Anterior cingulate cortex (tissue), 58 donors: ENCODE measurements at places on chromosomes 4 and X.
A peak's percentile ranks its signal among the peaks of the same experiment; 100 is the strongest.

DNA sequence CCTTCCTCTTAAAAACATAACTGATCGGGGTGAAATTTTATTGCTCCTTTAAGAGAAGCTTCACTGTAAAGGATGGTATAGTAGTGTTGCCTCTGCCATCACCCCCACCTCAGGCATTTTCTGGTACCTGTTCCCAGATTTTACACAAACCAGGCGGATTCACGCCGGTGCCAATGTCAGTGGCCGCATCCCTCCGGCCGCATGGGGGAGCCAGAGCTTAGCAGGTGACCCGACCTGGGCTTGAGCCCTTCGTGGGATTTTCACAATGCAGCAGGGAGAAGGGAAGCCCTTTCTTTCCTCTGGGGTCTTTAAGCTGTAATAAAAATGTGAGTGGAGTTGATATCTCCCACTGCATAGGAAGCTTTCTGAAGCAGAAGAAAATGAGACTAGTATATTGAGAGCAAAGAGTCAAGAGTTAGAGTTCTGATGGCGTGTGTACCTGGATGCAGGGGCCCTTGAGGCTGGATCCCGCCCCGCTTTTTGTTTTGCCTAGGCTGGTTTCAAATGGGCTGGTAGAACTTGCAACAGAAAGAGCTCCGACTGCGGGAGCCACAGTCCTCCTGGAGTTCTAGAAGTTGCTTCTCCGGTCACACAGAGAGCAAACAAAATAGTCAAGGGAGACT lies 59.4 kb downstream of the POLR2B start:
- peak; percentile 11 for DNase-seq

GRCh38 chr4:111283066-111283677 lies 660.3 kb upstream of the PITX2 start:
- DNase-seq = no peak

DNA sequence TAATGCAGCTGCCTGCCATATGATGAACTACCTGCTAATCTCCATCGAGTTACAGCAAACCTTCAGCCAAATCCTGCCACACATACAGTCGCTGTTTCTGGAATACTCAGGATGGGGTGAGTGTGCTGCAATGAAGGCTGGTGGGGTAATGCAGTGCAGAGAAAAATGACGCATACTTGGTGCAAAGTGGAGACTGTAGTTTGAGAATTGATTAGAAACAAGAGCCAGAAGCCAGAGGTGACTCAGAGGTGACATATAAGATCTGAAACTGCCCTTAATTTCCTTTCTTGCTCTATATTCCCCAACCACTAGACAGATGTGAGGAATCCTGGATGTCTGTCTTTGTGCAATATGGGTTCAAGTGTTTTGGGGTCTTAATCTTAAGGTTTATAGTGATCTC lies 22.0 kb downstream of the C4orf54 start:
- no peak for DNase-seq

GRCh38 chrX:114611018-114611619 lies 27.2 kb downstream of the HTR2C start:
- no peak for DNase-seq

DNA sequence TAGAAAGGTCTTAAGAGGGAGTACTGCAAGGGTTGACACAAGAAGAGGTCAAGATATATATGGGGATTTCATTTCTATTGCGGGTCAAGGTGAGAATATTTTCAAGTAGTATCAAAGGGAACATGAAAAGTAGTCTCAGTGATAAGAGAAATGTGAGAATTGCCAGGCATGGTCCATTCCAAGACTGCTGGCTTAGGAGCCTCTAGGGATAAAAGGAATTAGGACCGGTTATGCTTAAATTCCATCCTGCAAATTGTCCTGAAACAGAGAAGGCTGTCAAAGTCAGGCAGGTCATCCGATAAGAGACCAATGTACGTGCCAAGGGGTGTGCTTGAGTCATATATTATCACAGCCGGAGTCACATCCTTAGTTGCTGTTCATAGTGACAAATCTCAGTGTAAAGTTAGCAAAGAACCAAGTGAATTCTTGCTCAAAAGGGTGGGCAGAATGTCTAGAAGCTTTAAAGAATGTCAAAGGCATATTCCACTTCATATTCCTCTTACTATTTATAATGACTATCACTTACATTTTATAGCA lies 133.6 kb downstream of the CBLL2 start:
- no peak for DNase-seq

GRCh38 chr4:112516471-112517066 lies 589 bp upstream of the NEUROG2 start:
- no peak for DNase-seq

DNA sequence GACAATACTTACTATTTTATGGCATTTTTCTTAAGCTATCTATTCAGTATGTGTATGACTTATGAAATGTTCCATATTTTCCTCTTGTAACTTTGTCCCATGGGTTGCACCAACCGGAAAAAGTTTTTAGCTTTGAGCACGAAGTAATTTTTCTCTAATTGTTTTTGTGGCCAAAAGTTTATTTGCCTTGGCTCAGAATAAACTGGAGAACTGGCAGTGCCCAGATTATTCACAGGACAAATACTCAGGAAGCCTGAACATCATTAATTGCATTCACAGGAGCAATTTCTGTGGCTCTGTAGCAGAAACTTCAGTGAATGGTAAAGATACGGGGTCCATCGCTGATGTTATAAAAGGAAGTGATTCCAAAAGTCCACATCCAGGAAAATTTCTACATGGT lies 184.5 kb downstream of the ARHGAP10 start:
- no peak for DNase-seq

GRCh38 chrX:99308302-99308701 lies 1101.8 kb downstream of the PCDH19 start:
- no peak for DNase-seq

- no peak for DNase-seq
These were observed 653.6 kb upstream of the NR3C2 start for GRCh38 chr4:149095811-149096210.

DNA sequence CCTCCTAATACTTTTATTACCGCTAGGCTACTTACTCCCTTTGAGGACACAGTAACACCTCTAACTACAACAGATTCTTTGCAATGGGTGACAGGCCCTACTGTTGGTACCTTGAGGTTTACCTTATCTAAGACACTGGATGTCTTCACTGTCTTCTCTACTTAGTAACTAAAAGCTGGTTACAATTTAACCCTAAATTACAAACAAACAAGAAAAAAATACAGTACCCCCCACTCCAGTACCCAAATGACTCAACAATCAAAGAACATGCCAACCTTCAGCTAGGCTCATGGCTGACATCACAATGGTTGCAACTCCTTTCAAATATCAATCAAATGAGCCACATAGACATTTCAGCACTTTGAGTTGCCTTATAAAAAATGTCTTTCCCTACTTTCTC lies 198.0 kb downstream of the GUCY2F start:
- no peak for DNase-seq

DNA sequence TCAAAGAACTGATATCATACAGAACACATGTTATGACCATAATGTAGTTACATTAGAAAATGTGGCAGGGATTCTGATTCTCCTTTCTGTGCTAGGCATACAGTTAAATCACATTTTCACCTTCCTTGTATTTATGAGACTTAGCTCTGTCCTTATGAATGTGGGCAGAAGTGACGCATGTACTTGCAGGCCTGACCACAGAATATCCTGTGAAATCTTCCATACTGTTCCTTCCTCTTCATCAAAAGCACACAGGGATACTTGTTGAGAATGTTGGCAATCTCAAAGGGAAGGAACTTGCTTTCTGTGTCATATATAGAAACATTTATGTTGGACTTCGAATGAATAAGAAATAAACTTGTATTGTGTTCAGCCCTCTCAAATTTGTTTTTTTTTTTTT lies 17.2 kb upstream of the MYOZ2 start:
- DNase-seq = no peak

- DNase-seq = no peak
These were observed 622.1 kb downstream of the SPRY1 start for GRCh38 chr4:124018383-124019317.

DNA sequence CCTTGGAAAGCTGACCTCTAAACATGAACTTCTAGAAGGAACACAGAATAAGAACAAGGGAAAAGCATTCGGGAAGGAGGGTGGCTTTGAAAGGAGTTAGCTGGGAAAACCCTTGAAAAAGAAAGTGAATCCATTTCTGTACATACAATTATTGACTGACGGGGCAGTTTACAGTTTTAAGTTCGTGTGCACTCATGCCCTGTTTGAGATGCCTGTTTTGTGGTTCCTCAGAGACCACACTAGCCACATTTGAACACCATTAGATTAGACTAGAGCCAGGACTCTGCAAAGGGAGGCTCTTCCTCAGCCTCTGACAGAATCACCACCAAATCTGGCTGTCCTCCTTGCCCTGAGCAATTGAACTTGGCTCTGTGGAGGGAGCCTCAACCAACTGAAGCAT lies 158.3 kb downstream of the PALLD start:
- no peak for DNase-seq

DNA sequence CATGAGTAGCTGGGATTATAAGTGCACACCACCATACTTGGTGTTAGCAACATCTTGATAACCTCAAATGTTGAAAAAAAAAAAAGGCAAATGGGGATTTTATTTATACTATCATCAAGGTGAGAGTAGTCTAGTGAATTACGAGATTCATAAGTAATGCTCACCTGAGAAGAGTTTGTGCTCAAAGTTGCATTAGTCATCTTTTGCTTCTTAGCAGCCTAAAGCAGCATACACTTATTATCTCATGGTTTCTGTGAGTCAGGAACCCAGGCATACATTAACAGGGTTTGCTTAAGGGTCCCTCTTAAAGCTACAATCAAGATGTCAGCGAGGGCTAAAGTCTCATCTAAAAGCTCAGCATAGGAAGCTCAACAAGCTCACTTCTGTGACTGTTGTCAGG lies 8.2 kb upstream of the EXOSC9 start:
- no peak for DNase-seq

GRCh38 chrX:19875050-19875431 lies 12.4 kb downstream of the SH3KBP1 start:
- DNase-seq = no peak

DNA sequence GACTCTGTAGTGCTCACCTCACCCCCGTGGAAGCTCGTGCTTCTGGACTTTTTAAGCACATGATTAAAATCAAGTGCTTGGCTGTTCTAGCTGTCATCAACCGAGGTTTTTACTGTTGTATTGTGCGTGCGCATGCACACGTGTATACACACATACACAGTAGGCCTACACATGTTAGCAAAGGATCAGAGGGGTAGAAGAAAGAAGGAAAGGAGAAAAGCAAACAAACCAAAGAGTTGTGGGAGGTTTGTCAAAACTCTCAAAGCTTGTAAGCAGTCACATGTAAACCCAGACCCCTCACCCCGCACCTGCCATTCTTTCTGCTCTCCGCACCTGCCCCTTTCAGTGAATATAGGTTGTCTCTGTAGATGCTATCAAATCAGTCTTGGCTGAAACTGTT lies 311.8 kb downstream of the HS3ST1 start:
- DNase-seq = no peak

DNA sequence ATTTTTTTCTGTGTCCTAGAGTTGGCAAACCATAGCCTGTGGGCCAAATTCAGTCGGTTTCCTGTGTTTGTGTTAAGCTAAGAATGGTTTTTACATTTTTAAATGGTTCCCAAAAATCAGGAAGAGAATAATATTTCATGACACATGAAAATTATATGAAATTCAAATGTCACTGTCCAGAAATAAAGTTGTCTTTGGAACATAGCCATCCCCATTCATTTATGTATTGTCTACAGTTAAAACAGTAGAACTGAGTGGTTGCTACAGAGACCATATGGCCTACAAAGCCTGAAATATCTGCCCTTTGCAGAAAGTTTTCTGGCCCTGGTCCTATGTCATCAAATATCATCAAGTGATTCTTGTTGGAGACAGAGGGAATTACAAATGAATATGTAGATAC lies 15.5 kb downstream of the FRMPD4 start:
- DNase-seq = no peak

DNA sequence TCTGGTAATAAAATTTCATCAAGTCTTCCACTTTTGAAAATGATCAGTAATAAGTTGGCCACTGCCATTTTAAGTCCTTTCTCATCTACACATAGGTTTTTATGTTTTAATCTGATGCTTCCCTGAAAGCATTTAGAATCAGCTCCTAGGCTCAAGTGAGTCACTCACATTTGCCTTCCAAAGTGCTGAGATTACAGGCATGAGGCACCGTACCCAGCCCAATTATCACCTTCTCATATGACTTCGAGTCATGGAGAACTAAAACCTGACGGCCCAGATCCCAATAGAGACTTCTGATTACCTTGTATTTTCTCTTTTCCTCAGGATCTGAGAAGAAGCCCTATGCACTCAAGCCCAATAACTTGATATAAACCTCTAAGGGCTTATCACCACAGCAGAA lies 140.8 kb downstream of the OPHN1 start:
- no peak for DNase-seq

- DNase-seq = no peak
These were observed 88.0 kb upstream of the TLR2 start for GRCh38 chr4:153595894-153596601.

GRCh38 chrX:8191022-8191421 lies 20.0 kb upstream of the VCX2 start:
- no peak for DNase-seq

GRCh38 chr4:146442801-146443200 lies 78.9 kb downstream of the SLC10A7 start:
- DNase-seq = no peak

DNA sequence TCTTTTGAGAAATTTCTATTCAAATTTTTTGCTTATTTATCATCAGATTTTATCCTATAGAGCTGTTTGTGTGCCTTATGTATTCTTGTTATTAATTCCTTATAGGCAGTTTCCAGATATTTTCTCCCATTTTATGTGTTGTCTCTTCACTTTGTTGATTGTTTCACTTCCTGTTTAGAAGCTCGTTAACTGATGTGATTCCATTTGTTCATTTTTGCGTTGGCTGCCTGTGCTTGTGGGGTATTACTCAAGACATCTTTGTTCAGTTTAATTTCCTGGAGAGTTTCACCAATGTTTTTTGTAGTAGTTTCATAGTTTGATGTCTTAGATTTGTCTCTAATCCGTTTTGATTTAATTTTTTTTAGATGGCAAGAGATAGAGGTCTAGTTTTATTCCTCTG lies 14.6 kb downstream of the ZNF718 start:
- no peak for DNase-seq

GRCh38 chr4:186037692-186038658 lies 31.0 kb upstream of the TLR3 start:
- DNase-seq = no peak

GRCh38 chr4:125313989-125314667 lies 627 bp upstream of the FAT4 start:
- DNase-seq = no peak

- no peak for DNase-seq
These were observed 365.6 kb upstream of the EDA2R start for GRCh38 chrX:67004451-67004850.

GRCh38 chr4:163372029-163372428 lies 28.3 kb downstream of the NPY5R start:
- no peak for DNase-seq

GRCh38 chrX:115047181-115047580 lies 29.8 kb upstream of the IL13RA2 start:
- no peak for DNase-seq

DNA sequence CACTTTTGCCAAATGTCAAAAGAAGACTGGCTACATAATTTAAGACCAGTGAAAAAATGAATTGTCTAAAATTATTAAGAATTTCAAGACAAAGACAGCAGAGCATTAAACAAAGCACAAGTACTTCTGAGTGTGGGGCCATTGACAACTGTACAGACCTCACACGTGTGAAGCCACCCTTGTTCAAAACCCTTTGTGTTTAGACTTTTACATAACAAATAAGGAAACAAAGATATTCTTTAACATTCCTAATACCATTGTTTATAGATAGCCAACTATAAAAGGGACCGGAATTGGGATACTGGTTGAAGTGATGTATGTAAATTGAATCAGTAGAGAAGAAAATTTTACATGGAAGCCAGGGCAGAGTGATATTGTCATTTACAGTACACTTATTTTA lies 624.2 kb downstream of the PCDH18 start:
- no peak for DNase-seq

- DNase-seq = no peak
These were observed 187.0 kb downstream of the AASDH start for GRCh38 chr4:56200275-56200674.
